Epithelial cell of prostate (primary cell): ENCODE measurements at places on chromosomes 3 and 15.

GRCh38 chr3:44442596-44443309, 34.7 kb downstream of the ZNF445 start:
- no peak for DNase-seq

GRCh38 chr3:40715551-40715950, 190.8 kb downstream of the ZNF621 start:
- no peak for DNase-seq

- peak; percentile 76 for DNase-seq
Observed at GRCh38 chr15:33132722-33133345, 61.7 kb downstream of the FMN1 start.

- no peak for DNase-seq
Observed at GRCh38 chr3:187186801-187187421, 10.4 kb upstream of the RTP1 start.

GRCh38 chr3:177358977-177359592, 161.8 kb upstream of the TBL1XR1 start:
- no peak for DNase-seq

GRCh38 chr3:23319366-23320312, 116.5 kb downstream of the UBE2E2 start:
- no peak for DNase-seq
